ENCODE measurements at places on chromosomes 7 and 10. TPM values are rescaled to one million over a fixed set of nuclear protein-coding genes. Genes with fewer than 3 reads are reported as not detected.

DNA sequence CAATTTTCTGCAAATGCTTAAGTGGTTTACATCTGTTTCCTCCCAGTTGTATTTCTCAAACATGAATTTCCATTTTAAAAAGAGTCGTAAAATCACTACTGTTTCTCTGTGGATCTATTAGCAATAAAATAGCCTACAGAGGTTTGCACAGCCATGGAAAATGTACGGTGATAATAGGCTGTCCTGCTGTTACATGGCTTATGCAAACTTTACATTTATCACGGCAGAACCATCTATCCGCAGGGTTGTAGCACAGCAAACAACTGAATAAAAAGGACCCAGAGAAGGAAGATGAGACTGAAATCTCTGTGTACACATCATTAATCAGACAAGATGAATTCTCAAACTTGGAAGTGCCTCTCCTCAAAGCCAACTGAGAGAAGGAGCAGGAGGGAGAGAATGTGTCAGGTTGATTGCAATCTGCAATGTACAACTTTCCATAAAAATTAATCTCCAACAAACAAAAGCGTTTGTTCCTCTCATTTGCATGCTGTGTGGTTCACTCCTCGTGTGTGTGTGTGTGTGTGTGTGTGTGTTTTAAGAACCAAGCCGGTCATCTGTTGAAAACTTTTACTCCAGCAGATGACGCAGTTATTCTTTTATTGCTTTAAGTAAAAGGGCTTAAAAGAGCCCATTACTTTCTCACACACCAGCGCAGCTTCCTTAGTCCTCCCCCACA is 279.3 kb downstream of the SKAP2 start:
- DNase-seq, result no peak

DNA sequence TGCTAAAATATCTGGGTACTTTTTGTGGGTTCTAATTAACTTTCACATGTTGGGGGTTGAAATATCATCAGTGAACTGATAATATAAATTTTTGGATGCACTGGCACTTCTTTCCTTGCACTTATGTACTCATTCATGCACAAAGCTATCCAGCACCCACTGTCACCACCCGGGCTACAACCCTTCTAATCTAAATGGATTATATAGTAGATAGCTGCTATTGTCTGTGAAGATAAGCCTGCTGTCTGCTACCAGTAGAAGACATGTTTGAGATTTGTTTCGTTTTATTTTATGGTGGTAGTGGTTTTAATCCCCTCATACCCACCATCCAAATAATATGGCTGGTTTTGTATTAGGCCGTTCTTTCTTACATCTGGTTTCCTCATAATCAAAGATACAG is 353.5 kb upstream of the LRGUK start:
- no peak for DNase-seq

HSPB1 gene
- 1,253 TPM for total RNA-seq

NUTM2D gene
- total RNA-seq, result 0.82 TPM

GRCh38 chr7:101935521-101936141 is 118.2 kb downstream of the CUX1 start:
- DNase-seq, result no peak

GRCh38 chr10:5620966-5621365 is 45.4 kb downstream of the ASB13 start:
- DNase-seq, result no peak

Measured in HFFc6 (cell line).